ENCODE measurements at places on chromosomes 12 and 14.

DNA sequence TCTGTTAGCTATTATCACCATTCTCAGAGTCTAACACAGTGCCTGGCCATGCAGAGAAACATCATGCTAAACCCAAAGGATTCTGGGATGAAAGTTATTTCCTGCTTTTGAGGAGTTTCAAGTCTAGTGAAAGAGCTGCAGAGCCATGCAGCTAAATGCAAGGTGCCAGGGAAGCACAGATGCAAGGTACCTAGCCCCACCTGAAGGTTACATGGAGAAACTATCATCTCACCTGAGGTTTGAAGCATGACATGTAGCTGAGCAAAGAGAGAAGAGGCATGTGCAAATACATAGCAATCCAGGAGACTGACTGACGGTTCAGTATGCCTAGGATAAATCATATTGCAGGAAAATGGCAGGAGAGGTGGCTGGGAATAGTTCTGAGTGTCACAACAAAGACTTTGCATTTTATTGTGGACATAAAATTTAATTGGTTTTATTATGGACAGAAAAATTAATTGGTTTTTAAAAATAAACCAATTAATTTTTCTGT lies 170.4 kb downstream of the PRKD1 start:
- DNase-seq: no peak

- DNase-seq: no peak
Observed at GRCh38 chr14:35384455-35385041, 20.0 kb downstream of the NFKBIA start.

DNA sequence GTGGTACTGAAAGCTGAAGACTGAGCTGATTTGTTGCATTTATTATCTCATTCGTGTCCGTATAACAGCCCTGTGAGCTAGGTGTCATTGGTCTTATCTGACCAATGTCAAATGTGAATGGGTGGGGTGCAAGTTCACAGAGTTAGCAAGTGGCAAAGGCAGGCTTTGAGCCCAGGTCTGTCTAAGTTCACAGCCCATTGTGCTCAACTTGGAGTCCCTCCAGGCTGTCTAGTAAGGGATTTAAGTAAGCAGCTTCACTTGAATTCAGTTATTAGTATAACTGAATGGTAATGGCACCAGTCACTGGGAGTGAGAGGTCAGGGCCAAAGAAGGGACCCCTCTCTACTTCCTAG lies 8.5 kb downstream of the C1S start:
- no peak for DNase-seq

DNA sequence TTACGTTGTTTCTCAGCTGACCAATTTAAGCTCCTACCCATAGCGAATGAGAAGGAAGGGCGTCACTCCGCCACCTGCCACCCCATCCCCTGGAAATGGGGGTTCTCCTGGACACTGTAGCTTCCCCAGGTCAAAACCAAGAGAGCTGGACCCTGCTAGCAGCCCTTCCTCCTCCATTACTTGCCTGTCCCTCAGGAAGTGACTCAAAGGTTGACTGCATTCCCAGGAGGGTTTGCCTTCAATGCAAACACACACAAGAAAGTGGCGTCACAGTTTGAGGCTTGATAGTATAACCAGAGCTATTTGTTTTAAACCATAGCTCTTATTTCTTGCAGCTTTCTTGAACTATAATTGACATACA lies 79.1 kb downstream of the KCNK13 start:
- DNase-seq: no peak

DNA sequence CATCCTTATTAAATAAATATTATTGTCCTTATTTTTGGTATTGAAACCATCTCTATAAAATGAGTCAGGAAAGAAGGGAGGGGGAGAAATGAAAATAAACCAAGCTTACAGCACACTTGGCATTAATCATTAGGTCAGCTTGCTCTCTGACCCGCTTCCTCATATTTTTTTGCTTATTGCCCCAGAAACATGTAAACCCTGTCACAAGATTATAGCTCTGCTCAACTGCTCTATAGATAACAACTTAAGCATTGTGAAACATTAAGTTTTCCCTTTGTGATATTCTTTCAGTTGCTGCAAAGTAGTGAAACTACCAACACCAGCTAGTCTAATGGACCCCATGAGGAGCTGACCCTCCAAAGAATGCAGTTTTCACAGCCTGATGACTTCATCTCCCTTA lies 819.5 kb downstream of the SLC16A7 start:
- DNase-seq: no peak

DNA sequence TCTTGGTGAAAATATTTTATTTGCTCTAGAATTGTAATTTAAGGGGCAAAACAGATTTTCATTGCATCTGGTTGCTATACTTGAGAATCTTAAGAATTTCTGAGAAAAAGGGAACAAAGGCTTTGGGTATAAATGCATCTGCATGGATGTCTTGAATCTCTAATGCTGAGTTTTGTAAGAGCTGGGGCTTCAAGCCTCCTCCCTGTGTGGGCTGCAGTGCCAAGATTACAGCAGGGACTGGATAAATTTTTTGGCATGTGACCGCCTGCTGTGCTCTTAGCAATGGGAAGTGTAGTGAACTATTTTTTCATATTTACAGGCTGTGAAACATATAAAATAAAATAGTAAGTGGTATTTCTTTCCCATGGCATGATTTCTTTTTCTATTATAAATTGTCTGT lies 70.0 kb downstream of the SLC38A6 start:
- no peak for DNase-seq
